ENCODE measurements at places on chromosomes 16 and 17. TPM values are rescaled to one million over a fixed set of nuclear protein-coding genes. Genes with fewer than 3 reads are reported as not detected.

MYL11 gene
- total RNA-seq, result not detected

GPRC5B gene
- 4.2 TPM for total RNA-seq

CDH16 gene
- 2.5 TPM for total RNA-seq

AOC2 gene
- 1.3 TPM for total RNA-seq

PRRT2 gene
- 0.40 TPM for total RNA-seq

PMFBP1 gene
- 1.1 TPM for total RNA-seq

SHISA9 gene
- total RNA-seq, result not detected
